ENCODE measurements at places on chromosomes 13 and 19.

GRCh38 chr19:45444318-45445041 lies 20.8 kb upstream of the ERCC1 start:
- DNase-seq = peak; percentile 79

DNA sequence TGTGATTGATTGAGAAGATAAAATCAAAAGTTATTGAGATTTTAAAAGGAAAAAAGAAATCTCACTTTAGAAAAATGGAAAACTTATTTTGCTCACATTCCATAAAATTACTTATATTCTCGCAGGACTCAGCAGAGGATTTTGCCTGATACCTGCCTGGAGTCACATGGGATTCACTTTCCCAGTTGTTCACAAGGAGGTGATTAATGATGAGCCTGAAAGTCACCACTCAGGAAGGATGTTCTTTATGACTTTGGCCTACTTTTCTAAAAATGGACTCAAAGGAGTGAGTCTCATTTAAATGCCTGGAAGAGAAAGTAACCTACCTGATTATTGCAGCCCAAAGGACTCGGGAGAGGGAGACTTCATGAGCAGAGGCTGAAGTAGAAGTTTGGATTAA lies 34.5 kb upstream of the FAM216B start:
- DNase-seq = no peak

- DNase-seq = peak; percentile 32
These were observed 30.3 kb downstream of the DHX34 start for GRCh38 chr19:47379381-47379938.

DNA sequence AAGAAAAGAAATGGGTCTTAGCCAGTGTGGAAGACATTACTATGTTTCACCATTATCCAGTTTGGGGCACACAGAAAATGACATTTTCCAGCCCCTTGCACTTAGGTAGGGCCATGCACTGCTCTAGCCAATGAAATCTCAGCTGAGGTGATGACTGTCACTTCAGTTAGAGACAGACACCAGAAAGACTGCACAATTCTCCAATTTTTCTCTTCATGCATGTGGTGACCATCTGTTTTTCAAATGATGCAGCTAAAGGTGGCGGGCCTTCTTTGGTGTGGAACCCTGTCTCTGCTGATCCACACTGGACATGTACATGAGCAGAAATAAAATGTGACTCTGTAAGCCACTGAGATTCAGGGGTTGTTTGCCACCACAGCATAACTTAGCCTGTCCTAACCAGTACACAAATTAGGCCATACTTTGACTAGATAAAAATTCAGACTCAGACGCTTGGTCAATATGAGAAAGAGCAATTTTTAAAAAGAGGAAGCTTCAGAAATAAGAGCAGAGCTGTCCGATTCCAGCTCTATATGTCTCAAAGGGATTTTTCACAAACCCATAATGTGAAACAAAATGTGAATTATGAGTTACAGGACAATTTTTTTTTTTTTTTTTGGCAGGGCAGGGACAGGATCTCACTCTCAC lies 6.7 kb downstream of the ZNF565 start:
- no peak for DNase-seq

- DNase-seq = no peak
These were observed 20.4 kb downstream of the CHERP start for GRCh38 chr19:16521715-16522289.

DNA sequence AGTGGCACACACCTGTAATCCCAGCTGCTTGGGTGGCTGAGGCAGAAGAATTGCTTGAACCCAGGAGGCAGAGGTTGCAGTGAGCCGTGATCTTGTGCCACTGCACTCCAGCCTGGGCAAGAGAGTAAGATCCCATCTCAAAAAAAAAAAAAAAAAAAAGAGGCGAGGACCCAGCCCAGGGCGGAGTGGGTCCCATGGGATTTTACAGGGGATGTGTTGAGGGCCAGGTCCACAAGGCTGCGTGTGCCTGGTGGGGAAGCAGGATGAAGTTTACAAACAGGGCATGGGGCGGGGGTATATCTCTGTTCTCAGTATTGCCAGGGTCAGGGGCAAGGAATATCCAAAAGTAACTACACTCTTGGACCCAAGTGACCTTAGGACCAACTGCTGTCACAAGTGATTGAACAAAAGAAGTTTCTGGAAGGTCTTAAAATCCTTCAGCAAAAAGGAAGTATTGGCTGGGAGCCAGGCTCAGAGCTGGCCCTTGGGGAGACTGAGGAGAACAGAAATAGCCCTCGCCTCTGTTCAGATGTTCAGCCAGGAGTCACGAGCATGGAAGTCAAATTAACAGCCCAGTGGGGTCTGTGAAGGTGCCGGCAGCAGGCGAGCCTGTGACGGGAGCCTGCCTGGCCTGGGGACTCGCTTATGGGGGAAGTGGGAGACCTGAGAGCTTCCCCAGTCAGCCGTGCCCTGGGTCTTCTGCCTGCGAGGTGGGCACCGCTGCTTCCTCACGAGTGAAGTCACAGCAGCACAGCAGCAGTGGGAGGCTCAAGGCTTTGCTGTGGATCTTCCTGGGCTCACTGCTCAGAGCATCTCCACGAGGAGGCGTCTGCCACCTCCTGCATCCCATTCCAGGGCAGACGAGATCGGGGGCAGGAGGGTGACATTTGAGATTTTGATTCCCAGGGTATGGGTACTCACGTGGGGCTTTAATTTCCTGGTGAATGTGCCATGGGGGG lies 6.4 kb downstream of the MYO9B start:
- DNase-seq = no peak

DNA sequence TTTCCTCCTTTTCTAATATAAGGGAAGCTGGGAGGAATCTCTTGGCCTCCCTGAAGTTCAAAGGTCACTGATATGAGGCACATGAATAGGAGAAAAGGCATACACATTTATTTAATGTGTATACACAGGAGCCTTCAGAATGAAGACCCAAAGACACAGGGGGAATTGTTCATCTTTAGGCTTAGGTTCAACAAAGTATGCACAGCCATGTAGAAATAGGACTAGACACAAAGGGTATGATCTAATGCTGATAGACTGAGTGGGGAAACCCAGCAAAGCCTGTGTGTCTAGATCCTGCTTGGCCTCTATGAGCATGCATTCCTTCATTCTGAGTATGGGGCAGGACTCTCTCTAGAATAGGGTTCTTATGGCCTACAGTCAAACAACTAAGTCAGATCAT lies 177.1 kb upstream of the RFC3 start:
- no peak for DNase-seq

GRCh38 chr13:87295636-87296035 lies 375.5 kb upstream of the SLITRK5 start:
- no peak for DNase-seq

DNA sequence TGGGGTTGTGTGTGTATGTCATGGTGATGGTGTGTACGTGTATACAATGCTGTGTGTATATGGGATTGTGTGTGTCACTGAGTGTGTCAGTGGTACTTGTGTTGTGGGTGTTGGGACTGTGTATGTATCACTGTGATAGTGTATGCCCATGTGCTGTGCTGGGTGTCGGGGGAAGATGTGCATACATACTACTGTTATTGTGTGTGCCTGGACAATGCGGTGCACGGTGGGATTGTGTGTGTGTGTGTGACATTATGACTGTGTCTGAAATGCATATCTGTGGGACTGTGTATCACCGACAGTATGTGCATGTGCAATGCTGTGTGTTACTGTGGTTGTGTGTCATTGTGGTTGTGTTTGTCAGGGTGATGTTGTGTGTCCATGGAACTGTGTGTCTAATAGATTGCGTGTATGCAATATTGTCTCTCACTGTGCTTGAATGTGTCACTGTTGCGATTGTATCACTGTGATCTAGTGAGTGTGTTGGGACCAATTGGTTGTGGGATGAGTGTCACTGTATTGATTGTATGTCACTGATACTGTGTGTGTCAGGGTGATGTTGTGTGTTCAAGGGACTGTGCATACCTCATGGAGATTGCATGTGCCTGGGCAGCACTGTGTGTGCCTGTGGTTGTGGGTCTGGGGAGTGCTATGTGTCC lies 11.0 kb upstream of the BBC3 start:
- DNase-seq = no peak

GRCh38 chr13:26225896-26226617 lies 3.9 kb upstream of the RNF6 start:
- DNase-seq = no peak

DNA sequence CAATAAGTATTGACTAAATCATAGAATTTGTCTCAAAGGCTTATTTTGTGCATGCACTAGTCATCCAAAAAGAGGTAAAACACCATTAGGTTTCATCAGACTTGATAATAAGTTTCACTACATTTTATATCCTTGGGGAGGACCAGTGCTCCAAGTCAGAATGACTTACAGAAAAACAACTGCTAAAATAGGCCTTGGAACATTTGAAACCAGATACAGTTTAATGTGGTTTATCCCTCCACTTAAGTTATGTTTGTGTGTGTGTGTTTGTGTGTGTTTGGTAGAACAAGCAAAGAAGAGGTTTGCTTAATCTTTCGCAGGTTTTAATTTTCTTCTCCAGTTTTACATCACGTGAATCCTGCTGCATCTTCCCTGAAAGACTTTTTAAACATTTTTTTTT lies 570.9 kb downstream of the PCDH9 start:
- no peak for DNase-seq

GRCh38 chr13:112245989-112246388 lies 130.2 kb upstream of the SPACA7 start:
- no peak for DNase-seq

Measured in RWPE2 (cell line).